ENCODE measurements at places on chromosomes 3 and 15.
A peak's percentile ranks its signal among the peaks of the same experiment; 100 is the strongest.

GRCh38 chr3:146308222-146308621 lies 57.3 kb upstream of the PLSCR4 start:
- DNase-seq: no peak

- DNase-seq: no peak
Observed at GRCh38 chr15:92569778-92570177, 85.8 kb downstream of the FAM174B start.

DNA sequence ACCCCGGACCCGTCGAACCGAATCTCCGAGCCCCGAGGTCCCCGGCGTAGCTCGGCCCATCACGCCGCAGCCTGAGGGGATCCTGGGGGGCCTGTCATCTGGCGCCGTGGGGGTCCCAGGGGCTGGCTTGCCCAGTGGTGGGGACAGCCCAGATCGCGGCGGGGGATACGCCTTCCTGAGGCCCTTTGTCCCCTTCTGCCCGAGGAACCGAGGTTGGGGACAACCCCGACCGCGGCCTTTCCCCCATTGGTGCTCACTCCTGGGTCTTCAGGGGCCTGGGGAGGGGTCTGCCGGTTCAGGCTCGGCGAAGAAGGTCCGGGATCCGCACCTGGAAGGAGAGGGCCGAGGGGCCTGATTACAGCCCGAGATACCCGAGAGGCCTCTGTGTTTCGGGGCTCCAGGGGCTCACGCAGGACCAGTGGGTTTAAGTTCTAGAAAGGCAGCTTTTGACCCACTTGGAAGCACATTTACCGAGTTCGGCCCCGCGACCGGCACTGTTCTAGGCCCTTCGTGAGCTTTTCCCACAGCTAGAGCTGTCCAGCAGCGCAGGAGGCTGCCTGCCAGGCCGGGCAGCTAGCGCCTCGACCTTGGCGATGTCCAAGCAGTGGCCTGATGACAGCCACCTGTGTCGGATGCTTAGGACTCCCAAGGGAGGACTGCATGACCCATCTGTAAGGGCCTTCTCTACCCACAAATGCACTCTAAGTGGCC lies 504 bp downstream of the ABHD2 start:
- no peak for DNase-seq

GRCh38 chr3:33088691-33089090 lies 8.3 kb downstream of the GLB1 start:
- no peak for DNase-seq

DNA sequence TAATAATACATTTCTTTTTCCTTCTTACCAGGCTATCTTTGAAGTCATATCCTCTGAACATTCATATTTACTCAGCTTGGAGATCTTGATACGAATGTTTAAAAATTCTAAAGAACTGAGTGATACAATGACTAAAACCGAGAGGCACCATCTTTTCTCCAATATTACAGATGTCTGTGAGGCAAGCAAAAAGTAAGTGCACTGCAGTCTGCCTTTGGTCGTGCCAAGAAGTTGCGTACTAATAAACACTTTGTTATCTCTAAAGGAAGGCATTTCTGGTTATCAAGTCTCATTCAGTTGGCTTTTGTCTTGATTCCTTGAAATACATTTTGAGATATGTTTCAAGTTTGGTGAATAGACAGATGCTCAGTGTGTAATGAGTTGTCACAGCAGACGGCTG lies 31.6 kb downstream of the ARHGEF26 start:
- no peak for DNase-seq

DNA sequence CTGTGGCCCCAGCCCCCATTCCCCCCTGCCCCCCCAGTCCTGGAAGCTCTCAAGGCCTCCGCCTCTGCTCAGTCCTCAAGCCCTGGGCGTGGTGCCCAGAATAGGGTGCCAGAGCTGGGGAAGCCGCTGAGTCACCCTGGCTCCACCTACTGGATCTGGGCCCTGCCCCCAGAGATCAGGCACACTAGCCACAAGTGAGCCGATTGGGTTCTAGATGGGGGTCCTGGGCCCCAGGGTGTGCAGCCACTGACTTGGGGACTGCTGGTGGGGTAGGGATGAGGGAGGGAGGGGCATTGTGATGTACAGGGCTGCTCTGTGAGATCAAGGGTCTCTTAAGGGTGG lies 5.7 kb downstream of the EIF4G1 start:
- peak; percentile 28 for DNase-seq

- DNase-seq: no peak
Observed at GRCh38 chr3:38204599-38205471, 39.5 kb downstream of the OXSR1 start.

GRCh38 chr3:106282943-106283342 lies 414.1 kb upstream of the CBLB start:
- DNase-seq: no peak

- no peak for DNase-seq
Observed at GRCh38 chr3:184726497-184726896, 14.6 kb upstream of the MAGEF1 start.

GRCh38 chr15:40080847-40081246 lies 27.8 kb downstream of the BMF start:
- DNase-seq: no peak

DNA sequence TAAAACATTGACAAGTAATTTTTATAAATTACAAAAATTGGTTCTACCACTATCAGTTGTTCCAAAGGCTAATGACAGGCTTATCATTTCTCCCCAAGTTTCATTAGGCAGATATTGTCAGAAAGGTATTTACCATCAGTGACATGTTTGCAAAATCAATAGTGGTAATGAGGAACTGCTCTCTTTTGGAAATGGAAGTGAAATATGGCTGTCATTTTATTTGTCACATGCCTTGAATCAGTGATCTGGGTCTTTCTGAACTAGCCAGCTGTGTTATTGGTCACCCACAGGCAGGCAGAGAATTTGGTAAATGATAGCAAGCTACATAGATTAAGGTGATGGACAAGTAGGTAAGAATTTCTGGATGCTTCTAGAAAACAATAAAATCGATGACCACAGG lies 268.0 kb upstream of the ARHGEF26 start:
- no peak for DNase-seq

DNA sequence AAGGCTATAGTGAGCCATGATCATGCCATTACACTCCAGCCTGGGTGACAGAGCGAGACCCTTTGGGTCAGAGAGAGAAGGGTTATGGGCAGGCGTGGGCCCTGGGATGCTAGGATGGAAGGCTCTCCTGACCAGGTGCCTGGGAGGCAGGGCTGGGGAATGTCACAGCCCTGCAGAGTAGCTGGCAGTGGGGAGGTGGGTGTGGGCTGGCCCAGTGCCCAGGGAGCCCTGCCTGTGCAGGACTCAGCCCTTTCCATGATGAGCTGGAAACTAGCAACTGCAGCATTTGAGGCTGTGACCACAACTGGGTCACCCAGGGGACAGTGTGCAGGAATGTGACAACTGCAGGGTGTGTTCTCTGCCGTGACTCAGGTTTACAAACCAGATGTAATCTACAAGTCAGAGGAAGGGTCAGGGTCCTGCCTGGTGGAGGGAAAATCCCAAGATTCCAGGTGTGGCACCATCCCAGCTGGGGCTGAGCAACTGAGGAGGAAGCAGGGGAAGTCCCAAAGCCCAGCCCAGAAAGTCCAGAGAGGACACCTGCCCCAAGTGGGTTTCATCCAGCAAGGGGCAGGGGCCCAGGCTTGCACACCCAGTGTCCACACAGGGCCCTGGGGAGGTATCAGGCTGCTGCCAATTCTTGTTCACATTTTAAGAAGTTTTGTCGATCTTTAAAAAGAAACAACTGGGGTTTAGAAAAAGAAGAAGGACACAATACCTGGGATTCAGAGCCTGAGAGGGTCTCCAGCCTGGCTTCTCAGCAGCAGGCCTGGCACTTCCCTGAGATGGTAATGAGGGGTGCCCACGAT lies 45.5 kb downstream of the SLC28A1 start:
- no peak for DNase-seq

- DNase-seq: no peak
Observed at GRCh38 chr3:144743225-144743668, 771.6 kb downstream of the DIPK2A start.

GRCh38 chr15:32688151-32688639 lies 29.6 kb upstream of the GREM1 start:
- no peak for DNase-seq

- no peak for DNase-seq
Observed at GRCh38 chr3:190586631-190587011, 72.7 kb downstream of the IL1RAP start.

DNA sequence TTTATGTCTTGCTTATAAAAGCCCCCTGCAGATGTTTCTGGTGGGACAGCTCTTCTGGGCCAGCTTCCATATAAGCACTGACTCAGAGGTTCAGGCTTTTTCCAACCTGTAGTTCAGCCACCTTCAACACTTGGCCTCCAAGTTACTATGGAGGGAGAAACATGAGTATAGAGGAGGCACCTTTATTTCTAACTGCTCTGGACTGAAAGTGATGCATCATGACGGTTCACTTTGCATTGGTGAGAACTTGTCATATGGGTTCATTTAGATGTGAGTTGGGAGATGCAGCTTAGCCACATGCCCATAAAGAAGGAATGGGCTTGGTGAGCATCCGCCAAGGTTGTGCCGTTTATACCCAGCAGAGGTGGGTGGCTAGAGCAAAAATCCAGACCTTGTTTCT lies 58.8 kb upstream of the CFAP161 start:
- DNase-seq: no peak

GRCh38 chr3:162269636-162270458 lies 773.2 kb downstream of the OTOL1 start:
- DNase-seq: no peak

GRCh38 chr3:178671791-178672190 lies 135.6 kb downstream of the KCNMB2 start:
- DNase-seq: no peak

- DNase-seq: no peak
Observed at GRCh38 chr3:88991496-88991895, 115.9 kb upstream of the EPHA3 start.

GRCh38 chr3:61807865-61808276 lies 246.5 kb downstream of the PTPRG start:
- no peak for DNase-seq

DNA sequence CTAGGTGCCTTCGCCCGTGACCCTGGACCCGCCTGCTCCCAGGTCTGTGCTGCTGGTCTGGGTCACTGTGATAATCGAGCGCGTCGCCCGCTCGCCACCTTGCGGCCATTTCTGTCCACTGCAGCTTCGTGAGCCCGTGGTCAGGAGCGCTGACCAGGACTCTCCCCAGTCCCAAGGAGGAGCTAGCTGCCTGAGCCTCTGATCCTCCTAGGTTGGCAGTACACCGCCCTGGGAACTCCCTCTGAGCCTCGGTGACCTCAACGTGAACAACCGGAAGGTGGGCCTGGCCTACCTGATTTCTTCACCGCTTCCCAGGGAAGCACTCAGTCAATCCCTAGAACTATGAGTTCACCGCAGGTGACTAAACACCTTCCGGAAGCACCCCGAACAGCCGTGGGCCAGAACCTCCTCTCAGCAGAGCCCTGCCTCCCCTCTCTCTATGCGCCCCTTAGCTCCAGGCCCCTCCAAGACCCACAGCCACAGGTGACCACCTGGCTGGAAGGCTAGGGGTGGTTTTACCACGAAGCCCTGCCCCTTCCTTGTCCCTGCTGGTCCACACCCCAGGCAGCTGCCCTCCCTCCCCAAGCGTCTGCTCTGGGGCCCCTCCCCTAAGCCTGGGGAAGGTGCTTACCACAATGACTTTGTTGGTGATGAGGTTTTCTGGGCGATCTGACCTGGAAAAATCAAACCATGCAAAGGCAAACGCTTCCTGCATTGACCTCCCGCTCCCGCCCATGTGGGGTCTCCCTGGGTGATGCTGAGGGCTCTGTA lies 9.7 kb downstream of the PLA2G4D start:
- DNase-seq: peak; percentile 81
